GM06990 (cell line): ENCODE measurements at places on chromosomes 5 and 9.

- DNase-seq: no peak
These were observed 16.2 kb downstream of the GPR21 start for GRCh38 chr9:123049589-123050222.

DNA sequence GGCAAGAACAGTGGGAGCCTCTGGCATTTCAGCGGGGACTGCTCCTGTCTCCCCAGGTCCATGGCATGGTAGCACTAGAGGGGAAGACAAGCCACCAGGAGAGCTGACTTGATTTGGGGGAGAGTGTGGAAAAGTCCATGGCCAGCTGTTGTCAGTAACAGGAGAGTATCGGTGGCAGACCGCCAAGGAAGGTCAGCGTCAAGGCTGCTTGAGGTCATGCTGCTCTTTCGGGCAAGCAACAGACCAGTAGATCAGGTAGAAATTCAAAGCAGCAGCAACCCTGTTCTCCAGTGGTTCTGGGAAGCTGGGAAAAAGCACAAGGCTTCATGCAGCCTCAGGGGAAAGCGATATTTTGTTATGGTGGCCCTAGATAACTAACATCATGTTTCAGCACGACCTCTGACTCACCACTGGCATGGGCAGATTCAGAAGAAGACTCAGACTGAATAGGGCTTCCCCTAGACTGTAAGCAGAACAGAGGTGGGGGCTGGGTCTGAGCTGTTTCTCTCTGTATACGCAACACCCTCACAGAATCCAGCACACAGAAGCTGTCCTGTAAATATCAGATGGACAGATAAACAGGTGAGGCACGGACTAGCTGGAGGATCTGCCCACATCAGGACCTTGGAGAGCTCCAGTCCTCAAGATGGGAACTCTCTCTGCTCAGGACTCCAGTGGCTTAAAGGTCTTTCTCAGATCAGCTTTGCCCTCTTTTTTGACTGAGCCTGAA, 35.2 kb upstream of the PLEKHG4B start:
- no peak for DNase-seq

DNA sequence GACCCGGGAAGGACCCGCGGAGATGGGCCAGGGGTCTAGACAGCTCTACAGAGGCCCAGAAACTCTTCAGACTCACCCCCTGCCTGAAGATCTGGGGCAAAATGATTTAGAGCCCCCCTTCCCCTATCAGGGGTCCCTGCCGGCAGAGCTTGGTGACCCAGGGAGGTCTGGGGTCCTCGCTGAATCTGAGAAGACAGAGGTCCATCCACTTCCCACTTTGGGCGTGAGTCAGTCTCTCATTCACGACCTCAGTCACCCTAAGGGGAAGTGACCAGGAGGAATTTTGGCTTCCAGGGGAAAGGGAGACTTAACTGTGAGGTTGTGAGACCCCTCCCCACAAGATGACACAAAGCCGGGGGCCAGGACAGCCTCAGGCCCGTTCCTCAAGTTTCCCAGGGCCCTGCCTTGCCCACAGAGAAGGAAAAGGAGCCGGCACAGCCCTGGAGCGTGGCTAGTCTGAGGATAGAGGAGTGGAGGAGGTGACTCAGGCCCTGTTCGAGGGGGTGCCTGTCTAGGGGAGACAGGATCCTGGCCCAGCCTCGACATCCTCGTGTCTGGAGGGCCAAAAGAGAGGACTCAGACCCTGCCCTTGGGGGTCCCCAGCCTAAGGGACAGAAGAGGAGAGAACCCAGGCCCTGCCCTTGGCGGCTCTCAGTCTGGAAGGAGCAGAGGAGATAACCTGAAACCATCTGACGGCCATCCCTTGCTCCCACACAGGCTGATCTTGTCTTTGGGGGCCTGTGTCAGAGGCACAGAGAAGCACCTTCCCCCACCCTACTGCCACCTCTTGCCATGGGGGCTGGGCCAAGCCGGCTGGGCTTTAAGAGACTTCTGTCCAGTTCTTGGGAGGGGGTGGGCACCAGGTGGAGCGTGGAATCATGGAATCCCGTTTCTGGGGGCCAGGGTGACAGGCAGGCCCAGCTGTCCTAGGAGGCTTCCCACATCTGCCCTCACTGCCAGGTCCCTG, 889 bp downstream of the PDLIM4 start:
- DNase-seq: no peak

DNA sequence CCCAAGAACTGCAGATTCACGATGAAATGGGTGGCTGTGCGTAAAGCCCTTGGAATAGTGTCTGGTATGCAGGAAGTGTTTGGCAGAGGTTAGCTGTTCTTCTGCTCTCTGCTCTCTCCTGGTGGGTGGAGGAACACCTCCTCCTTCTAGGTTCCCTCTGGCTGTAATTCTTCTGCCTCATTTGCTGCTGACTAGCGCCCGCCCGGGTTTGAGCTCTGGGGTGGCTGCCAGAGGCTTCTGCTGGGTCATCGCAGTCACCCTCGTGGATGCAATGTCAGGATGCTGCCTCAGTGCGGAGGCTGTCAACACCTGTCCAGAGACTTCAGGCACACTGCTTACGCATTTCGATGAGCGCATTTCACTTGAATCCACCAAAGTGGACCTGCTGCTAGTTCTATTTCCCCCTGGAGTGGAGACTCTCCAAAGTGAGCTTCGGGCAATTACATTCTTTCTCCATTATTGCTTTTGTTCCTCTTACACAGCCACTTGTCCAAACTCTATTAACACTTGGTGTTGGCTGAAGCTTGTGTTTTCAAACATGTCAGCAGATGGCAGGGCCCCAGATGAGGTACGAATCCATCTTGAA, 11.7 kb downstream of the DOCK2 start:
- no peak for DNase-seq

DNA sequence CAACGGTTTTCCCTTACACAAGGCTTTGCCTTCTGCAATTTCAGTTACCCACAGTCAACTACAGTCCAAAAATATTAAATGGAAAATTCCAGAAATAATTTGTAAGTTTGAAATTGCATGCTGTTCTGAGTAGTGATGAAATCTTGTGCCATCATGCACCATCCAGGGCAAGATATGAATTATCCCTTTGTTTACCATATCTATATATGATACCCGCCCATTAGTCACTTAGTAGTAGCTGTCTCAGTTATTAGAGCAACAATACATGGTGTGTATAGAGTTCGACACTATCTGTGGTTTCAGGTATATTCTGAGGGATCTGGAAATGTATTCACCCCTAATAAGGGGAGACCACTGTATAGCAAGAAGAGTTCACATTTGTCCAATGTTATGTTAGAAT, 29.4 kb downstream of the ERBIN start:
- no peak for DNase-seq

- DNase-seq: no peak
These were observed 3.2 kb upstream of the ANP32B start for GRCh38 chr9:97979788-97980478.

DNA sequence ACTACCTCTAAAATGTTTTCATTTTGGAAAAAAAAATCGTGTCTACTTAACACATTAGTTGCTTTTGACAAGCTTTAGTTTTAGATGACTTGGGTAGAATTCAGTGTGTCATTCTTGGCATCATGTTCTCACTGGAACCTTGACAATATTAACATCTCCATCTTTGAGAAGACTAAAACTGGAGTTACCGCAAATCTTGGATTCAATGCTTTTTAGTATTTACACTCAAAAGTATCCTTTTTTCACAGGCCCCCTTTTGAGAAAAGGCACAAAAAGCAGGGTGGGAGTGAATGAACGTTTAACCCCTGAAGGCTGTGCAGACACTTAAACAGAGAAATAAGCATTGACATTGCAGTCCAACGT, 549.1 kb downstream of the CSNK1G3 start:
- no peak for DNase-seq

DNA sequence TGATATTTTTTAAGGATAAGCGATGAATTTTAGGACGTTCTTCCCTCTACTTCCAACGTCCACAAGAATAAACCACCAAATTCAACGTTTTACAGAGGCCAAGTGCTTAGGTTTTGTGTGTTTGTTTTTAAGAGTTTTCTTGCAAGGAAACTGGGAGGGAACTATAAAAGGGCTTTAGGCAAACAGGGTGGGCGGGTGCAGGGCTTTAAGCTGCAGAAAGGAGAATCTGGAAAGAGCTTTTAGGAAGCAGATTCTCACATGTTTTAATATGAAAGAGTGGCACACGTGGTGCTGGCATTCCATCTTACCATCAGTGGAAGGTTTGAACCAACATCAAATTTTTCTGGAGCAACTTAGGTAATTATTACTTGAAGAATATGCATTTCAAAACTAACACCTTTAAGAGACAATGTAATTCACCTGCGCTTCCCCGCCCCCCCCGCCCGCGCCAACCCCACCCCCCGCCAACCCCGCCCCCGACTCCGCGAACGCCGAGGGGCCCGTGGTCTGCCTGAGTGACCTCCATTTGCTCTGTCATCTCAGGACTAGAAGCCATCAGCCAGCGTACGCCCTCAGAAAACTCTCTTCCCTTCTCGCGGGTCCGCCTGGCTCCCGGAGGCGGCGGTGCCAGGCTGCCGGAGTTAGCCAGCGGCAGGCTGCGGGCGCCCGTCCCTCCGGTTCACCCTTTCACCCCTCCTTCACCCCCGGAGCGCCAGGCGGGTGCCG, 911 bp upstream of the PIK3R1 start:
- DNase-seq: no peak

- DNase-seq: no peak
These were observed 254.6 kb downstream of the AOPEP start for GRCh38 chr9:94980947-94981722.
